ENCODE measurements at places on chromosomes 12 and 14.

- DNase-seq, result no peak
Observed at GRCh38 chr12:22874151-22874550, 249.2 kb downstream of the ETNK1 start.

- no peak for DNase-seq
Observed at GRCh38 chr12:96242597-96242996, 48.4 kb downstream of the ELK3 start.

DNA sequence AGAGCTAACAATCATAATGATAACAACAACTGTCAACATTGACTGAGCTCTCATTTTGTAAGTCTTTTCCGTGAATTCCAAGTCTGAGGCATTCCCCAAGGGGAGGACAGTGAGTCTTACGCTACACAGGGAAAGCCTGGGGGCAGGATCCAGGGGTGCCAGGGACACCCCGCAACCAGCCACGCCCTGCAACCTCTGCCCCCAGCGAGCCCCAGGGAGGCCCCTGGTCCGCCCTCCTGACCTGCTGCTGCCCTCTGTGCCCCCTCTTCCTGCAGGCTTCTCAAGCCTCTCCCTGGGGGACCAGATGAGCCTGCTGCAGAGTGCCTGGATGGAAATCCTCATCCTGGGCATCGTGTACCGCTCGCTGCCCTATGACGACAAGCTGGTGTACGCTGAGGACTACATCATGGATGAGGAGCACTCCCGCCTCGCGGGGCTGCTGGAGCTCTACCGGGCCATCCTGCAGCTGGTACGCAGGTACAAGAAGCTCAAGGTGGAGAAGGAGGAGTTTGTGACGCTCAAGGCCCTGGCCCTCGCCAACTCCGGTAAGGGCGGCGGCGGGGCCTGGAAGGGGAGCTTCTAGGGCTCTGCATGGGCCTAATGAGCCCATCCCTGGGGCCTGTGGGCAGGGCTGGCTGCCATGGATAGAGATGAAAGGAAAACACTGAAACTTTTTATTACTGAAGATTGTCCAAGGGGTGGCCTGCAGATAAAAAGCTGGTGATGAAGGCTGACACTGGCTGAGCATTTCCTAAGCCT, 115.4 kb downstream of the ESRRB start:
- DNase-seq, result no peak

DNA sequence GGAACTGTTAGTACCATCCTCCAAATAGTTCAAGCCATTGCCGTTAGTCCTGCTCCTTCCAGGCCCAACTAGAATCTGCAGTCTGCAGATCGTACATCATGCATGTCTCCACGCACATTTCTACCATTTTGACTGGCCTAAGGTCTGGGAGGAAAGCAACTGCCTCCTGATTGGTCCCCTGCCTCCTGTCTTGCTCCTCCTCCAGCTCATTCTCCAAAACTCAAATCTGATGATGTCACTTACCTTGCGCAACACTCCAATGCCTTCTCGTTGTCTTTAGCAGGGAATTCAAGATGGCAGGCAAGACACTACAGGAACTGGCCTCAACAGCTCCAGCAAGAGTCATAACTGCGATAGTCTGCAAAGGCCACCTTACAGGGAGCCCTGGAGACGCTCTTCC, 9.7 kb upstream of the HCAR1 start:
- DNase-seq, result no peak

DNA sequence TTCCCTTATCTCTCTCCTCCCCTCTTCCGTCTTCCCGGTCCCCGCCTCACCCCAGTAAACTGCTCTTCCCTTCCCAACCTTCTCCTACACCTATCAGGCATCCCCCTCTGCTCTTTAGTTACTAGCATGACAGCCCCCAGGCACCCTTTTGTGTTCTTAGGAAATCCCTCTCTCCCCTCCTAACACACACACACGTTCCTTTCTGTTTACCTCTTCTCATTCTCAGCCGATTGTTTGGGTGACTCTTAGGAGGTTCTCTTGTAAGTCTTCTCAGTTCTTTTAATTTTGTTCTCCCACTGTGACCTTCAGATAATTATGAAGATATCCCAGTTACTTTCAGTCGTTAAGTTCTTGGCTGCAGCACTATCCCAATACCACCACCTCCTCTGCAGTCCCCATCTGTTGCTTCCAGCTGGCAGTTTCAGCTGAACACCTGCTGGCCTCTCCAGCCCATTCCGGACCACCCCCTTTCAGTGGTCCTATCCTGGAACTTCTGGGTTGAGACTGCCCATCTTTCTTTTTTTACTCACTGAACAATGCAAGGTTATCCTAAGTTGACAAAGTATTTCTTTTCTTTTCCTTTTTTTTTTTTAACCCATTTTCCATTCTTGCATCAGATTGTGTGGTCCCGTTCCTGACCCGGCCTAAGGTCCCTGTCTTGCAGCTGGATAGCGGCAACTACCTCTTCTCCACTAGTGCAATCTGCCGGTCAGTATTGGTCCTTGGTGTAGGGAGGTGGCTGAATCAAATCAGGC, 711 bp downstream of the MARS1 start:
- no peak for DNase-seq

DNA sequence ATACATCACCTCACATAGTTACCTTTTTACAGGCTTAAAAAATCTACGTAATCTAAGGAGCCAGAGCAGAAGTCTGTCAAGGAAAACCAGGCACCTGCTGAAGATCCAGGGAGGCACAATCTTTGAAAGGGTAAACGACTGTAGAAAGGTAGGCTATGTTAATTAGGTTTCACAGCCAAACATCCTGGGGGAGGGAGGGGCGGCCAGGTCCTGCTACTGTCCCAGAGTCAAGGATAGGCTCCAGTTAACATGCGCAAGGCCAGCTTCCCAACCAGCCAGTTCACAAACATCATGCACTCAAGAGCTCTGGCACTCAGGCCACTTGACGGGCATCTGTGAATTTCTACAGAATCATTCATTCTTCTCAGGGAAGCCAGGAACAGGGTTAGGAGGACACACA, 22.9 kb downstream of the NIN start:
- no peak for DNase-seq

GRCh38 chr14:102486513-102487203, 22.9 kb downstream of the ANKRD9 start:
- DNase-seq, result no peak

DNA sequence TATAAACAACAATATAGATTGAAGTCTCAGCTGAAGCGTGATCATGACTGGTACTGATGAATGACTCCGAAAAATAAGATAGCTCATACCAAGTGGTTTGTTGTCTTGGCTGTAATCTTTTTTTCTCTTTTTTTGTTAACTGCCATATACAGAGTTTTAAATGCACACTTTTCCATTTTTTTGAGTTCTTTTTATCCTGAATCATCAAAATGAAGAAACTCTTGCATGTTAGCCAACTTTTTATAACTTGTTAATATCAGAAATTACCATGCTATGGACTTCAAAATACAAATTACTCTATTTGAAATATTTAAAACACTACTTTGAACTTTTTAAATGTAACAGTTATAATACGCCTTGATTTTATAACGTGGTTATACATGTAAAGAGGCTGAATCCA, 10.1 kb upstream of the KCNMB4 start:
- no peak for DNase-seq

DNA sequence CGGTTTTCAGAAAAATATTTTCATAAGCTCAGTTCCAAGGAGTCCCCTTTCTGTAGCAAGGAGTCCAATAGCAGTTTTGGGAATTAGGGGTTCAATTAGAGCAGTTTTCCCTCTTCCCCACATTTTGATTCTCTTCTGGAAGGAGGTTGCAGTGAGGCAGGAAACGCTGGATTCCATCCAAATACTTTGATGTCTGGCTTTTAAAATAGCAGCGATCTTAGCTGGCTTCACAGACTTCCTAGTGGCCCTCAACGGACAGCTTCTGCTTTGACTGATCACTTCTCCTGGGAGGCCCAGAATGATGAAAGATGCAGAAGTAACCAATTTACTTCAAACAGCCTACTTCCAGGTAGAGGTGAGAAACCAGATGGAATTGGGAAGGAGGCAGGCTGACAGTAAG, 63.1 kb downstream of the C12orf75 start:
- no peak for DNase-seq

DNA sequence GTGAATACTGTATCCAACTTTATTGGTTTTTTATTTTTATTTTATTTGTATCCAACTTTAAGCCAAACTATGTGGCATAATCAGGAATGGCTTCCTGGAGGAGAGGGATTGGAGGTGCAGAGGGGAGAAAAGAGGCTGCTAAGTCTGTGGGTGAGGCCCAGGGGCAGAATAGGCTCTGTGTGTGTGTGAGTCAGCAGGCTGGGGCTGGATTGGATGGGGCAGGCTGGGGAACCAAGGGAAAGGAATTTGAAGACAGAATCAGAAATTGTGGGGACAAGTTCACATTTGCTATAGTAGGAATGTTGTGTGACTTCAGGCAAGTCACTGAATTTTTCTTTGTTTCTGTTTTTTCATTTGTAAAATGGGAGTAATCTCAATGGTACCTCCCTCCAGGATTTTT, 12.8 kb upstream of the RILPL1 start:
- no peak for DNase-seq

DNA sequence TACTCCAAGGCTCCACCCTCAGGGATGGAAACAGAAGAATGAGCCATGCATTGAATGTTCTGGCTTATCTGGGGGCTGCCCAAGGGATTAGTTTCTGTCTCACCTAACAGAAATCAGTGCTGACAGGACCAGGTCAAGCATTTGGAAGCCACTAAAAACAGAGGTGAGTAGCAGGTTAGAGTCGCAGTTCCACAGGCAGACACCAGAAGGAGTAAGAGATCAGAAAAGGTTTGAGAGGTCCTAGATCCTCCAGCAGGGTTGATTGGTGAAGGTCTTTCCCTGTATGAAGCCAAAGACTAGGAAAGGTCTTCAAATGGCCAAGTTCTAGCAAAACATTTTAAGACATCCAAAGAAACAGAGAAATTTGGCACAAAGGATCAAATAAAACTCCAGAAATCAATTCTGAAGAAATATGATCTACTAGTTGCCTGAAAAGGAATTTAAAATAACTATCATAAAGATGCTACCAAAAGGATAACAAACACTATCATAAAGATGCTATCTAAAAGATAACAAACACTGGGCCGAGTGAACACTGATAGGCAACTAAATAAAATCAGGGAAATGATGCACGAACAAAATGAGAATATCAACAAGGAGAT, 19.5 kb upstream of the TTC9 start:
- DNase-seq, result no peak

- no peak for DNase-seq
Observed at GRCh38 chr12:48005001-48005749, 899 bp upstream of the COL2A1 start.

- DNase-seq, result no peak
Observed at GRCh38 chr12:94551810-94552209, 92.1 kb upstream of the CEP83 start.

DNA sequence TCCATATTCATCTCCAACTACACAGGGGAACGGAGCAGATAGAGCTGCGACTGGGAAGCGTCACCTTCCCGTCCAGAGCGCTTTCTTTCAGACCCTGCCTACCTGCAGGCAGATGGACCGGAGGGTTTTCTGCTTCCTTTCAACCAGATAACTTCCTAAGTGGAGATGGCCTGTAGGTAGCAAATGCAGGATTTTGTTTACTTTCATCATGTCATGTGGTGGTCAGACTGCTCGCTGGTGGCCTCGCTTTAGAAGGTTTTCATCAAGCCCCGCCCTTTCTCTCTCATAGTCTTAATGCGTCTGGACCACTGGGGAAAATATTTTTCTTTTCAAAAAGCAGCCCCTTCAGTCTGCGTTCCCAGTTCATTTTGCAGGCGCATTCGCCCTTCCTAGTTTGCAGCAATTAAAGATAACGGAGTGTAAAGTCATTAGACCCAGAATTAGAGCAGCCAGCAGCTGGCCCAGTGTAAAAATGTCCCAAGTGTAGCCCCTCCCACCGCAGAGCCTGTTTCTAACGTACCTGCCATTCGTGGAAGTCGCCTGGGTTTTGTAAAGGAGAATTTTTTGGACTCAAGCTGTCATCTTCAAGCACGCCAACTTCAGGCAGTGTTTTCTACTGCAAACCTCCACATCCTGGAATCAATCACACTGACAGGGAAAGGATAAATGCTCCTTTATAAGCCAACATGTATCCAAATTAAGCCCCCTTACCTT, 68.9 kb downstream of the TESC start:
- no peak for DNase-seq

DNA sequence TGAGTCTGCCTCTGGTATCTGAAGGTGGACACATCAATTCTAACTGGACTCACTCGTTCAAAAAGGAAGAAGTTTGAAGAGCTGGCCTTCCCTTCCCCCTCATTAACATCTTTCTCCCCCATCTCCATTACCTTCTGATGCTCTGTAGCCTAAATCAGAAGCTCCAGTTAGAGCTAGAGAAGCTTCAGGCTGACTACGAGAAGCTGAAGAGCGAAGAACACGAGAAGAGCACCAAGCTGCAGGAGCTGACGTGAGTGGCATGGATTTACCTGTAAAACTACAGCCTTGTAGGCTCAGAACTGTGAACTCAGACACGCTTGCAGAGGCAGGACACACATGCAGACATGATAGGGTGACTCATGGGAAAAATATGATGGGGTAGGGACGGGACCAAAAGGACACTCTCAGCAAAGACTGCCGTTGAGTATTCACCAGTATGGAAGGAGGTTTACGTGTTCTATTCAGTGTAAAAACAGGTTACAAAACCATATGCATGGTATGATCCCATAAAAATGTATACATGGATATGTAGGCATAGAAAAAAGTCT, 14.3 kb upstream of the PIP4K2C start:
- no peak for DNase-seq

Data from amygdala (tissue), 56 donors.